ENCODE measurements at places on chromosomes 1 and 21.
A peak's percentile ranks its signal among the peaks of the same experiment; 100 is the strongest.

- no peak for DNase-seq
Observed at GRCh38 chr1:87897481-87897880, 568.8 kb downstream of the LMO4 start.

DNA sequence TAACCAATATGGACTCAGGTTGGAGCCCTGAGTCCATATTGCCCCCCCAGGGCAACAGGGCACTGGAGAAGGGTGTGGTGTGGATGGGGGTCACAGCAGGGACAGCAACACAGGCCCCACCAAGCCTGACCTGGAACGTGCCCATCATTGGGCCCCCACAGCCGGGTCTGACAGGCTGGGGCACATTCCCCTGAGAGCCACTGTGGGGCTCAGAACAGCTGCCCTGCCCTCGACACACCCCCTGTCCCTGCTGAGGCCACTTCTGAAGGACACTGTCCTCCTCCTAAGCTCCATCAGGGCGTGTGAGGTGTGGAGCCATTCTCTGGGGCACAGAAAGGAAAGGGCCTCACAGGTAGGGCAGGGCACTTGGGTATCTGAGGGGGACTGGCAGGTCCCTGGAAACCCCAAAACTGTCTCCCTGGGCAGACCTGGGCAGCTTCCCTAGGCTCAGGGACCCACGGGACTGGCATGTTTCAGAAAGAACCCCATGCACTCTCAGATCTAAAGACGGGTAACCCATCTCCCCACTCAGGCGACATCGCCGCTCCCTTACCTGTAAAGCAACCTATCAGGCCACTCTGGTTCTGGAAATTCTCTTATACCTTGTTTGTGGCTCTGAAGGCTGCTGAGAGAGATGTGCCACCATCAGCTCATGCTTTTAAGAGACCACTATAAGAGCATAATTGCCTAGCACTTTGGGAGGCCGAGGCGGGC lies 95.5 kb downstream of the DMRTB1 start:
- no peak for DNase-seq

DNA sequence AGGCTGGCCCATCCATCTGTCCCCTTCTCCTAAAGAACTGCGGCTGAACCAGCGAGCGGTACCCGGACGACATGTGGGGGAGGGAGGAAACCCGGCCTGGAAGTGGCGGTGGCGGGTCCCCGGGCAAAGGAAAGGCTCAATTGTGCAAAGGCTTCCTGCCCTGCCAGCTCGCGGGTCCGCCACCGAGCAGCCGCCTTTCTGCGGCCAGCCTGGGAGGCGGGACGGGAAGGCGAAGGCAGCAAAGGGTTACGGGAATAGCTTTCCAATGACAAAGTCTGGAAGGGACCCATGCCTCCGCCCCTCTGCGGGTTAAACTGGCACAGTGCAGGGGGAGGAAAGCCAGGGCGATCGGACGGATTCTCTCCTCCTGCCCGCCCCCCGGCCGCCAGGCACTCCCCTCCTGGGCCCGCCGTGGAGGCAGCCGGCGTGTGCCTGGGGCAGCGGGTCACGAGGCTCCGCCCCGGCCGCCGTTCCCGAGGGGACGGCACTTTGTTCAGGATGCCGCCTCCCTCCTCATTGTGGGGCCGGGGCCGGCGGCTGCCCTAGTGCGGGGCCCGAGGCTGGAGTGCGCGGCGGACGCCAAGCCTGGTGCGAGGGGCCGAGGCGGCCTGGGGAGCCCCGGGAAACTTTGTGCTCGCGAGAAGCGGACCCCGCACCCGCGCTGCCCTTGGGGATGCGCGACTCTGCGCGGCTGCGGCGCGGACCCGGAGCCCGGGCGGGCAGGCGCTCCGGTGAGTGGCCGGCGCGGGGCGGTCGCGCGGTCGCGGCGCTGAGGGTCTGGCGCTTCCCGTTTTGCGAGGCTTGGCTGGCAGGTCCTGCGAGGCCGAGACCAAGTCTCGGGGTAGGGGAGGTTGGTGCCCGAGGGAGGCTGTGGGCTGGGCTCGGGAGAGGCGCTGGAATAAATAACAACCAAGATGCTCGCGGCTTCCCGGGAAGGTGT lies at the start of gene NAV1:
Gene NAV1 (plus strand): TSS at position 516 of the 940 bp plus-strand sequence. CDS start 83,758 bp downstream, outside the sequence.
- DNase-seq: peak; percentile 43

DNA sequence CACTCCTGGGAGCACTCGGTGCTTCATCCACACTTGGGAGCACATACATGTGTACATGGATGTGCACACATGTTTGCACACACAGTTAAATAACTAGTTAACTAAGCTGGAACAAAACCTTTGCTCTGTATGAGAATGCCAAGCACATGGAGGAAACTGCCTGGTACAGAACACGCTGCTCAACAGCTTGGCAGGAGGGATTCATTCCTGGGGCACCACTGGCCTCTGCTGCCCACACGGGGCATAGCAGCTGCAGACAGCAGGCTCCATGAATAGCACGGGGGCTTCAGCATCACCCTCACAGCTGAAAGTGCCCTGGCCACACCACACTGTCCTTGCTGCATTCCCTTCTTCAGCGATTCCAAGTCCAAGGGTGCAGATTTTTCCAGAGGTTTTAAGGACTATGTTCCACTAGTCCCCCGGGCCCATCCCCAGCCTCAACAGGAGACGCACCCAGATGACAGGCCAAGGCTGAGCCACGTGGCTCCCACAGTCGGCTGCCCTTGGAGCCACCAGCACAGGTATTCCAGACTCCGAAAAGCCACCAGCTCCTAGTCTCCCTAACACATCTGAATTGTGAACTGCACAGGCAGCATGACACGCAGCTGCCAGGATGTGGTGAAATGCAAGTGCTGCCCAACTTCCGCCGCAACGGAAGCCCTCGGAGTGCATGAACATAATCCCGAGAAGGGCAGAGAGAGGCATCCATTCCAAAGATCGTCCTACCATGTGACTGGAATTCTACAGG lies 16.9 kb downstream of the NPHP4 start:
- DNase-seq: peak; percentile 63

DNA sequence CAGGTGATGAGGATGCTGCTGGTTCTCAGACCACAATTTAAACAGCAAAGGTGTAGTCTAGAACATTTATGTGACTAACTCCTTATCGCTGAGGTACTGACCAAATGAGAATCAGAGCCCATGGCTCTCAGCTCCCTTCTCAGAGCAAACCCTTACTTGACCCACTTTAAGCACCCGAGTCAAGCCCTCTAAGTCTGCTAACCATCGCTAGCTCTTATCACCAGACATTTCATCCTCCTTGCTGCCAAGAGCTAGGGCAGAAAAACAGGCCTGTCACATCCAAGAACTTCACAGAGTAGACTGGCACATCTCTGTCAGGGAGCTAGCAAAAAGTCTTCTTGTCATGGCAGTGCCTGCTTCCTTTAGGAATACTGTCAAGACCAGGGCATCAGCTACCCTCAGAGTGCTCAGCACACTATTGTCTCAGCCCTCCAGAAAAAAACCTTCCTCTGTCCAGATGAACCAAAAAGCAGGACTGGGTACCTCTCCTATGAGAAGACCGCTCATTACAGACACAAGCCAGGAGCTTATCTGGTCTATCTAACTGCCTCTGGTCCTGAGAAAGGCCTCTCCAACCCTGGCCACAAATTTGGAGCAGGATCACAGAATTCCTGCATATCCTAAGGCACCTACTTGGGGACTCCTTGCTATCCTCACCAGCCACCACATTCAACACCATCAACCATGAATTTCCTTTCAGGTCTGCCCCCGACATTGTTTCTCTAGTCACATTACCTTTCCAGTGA lies 26.2 kb downstream of the ERI3 start:
- no peak for DNase-seq

All from ovary (tissue), 10 donors.